ENCODE measurements at places on chromosomes 4 and X.

GRCh38 chr4:161252520-161253141, 911.2 kb downstream of the FSTL5 start:
- peak; percentile 26 for DNase-seq

GRCh38 chr4:94491322-94491721, 39.6 kb downstream of the PDLIM5 start:
- no peak for DNase-seq

- DNase-seq: no peak
Measured at GRCh38 chr4:176038789-176039188, 26.9 kb upstream of the WDR17 start.

DNA sequence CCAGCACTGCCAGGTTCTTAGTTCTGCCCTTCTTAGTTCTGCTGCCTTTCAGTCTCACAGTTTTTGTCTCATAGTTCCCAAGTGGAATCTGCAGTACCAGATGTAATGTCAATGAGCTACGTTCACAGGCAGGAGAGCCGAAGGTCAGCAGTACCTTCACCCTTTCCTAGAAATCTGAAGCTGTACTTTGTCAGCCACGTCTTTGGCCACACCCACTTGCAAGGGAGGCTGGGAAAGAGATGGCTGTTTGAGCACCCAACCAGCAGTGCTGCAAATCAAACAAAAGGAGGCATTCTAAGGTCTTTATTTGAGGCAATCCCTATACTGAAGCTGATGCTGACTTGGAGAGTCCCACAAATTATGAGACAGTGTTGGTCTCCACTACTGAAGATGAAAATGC, 199.1 kb upstream of the NPY2R start:
- DNase-seq: no peak

- no peak for DNase-seq
Measured at GRCh38 chrX:23578079-23578478, 89.2 kb upstream of the PRDX4 start.

GRCh38 chr4:24820541-24820940, 25.2 kb downstream of the SOD3 start:
- DNase-seq: no peak

- no peak for DNase-seq
Measured at GRCh38 chr4:150962245-150962644, 52.8 kb downstream of the LRBA start.

GRCh38 chrX:2609431-2610238, 81.5 kb upstream of the CD99 start:
- peak; percentile 5 for DNase-seq

DNA sequence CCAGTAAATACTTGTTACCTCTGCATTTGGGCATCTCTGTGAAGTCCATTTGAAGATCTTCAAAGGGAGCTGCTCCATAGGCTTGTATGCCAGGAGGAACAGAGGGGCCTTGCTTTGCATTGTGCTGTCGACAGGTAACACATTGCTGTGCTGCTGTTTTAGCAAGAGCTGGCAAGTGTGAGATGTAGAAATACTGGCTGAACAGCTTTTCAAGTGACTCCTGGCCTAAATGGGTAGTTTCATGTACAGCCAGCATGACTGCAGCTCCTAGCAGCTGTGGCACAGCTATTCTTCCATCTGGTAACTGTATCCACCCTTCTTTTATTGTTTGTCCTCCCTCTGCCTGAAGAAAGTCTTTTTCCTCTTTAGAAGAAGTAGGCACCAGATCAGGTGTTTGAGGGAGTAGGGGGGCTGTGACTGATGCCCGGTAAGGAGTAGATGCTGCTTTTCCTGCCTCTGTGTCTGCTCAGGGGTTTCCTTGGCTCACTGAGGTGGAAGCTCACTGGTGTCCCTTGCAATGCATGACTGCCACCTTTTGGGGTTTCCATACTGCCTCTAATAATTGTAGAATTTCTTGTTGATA, 965.3 kb downstream of the CCSER1 start:
- DNase-seq: no peak

GRCh38 chrX:147710301-147710700, 201.4 kb upstream of the FMR1 start:
- DNase-seq: no peak

GRCh38 chr4:40055863-40056715, 561 bp upstream of the N4BP2 start:
- peak; percentile 36 for DNase-seq

DNA sequence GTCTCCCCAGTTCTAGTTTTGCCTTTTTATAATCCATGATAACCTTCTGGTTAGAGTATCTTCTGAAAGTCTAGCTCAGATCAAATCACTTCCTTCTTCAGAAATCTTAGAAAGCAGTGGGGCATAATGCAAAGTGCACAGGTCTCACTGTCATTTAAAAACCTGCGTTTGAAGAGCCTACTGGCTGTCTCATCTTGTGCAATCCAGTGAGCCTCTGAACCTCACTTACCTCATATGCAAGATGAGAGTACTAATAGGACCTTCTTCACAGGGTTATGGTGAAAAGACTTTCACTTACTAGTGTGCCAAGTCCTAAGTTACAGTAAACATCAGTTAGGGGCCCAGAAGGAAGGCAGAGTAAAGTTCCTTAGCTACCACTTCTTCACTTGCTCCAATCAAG, 131.4 kb downstream of the ENOX2 start:
- no peak for DNase-seq

DNA sequence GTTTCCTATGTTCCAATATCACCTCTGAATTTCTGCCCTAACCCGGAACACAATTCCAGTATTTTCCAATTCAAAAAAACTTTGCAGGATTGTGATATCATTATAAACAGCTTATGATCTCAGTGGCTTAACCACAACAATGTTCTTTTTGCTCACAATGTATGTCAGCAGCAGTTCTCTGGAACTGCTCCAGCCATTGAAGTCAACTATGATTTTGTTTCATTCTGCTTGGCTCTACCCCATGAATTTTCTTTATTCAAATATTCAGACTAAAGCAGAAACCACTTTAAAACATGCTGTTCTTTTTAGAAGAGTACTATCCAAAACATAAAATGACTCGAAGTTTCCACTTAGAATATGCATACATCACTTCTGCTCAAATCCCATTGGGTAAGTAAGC, 1611.1 kb downstream of the ARAP2 start:
- no peak for DNase-seq

DNA sequence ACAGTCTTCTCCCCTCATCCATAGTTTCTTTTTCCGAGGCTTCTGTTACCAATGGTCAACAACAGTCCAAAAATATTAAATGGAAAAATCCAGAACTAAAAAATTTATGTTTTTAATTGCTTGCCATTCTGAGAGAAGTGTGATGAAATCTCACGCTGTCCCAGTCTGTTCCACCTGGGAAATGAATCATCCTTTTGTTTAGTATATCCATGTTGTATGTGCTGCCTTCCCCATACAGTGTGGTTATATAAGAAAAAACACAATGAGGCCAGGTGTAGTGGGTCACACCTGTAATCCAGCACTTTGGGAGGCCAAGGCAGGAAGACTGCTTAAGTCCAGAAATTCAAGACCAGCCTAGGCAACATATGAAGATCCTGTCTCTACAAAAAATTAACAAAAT, 161.6 kb downstream of the CHIC2 start:
- no peak for DNase-seq

DNA sequence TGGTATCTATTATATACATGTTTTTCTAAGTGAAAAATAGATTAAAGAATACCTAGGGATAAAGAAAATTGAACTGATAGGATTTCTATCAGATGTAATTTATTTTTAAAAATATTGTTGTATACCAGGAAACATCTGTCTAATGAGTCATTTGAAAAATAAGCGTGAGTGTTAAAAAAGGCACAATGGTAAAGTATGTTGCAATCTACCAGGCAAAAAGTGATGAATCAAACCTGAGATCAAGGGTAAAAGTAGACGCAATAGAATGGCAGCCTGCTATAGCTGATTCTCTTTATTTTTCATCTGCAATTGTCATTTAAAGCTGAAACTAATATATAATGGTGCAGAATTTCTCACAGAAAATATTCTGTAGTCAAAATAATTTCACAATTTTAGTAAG, 1119.6 kb downstream of the PCDH18 start:
- DNase-seq: no peak

- DNase-seq: no peak
Measured at GRCh38 chr4:178306565-178306964, 864.3 kb upstream of the AGA start.

DNA sequence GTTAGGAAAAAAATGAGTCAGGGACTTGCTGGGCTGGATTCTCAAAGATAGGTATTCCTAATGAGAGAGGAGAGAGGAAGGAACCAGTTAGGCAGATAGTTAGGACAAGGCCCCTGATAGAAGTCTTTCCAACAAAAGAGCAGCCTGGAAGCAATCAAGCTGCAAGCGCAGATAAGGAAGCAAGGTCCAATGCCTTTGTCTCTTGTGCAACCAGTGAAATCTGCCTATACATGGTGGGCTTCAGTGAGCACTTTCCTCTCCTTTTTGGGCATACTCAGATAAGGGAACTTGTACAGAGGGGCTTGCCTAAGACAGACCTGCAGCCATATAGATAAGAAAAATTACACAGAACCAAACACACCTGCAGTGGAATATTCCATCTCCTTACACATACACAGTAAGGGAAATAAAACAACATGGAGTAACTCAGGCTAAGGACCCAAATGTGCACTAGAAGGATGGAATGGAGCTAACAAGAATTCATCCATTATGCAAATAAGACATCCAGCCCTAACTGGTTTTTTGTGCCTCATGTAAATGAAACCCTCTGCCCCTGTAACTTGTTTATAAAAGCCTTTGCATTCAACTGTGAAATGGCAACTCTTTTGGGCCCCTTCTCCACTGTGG, 68.8 kb downstream of the PCDH18 start:
- DNase-seq: no peak

- DNase-seq: no peak
Measured at GRCh38 chr4:57430726-57431125, 320.5 kb upstream of the IGFBP7 start.

- peak; percentile 26 for DNase-seq
Measured at GRCh38 chr4:128527946-128528576, 240.4 kb upstream of the PGRMC2 start.

DNA sequence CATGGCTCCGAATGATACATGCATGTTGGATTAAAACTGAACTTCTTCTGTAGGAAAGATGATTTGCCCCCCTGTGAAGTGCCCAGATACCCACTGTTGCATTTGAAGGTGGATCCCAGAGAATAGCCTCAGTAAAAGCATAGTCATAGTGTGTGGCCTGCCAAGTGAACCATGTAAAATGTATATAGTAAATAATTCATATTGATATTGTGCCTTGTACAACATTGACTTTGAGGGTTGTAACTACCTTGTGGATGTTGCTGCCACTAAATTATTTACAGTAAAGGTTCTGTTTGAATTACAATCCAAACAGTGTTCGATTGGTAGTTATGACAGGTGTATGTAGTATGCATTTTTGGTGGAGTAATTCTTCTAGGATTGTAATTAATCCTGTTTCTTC, 19.2 kb downstream of the TMEM131L start:
- DNase-seq: no peak

GRCh38 chr4:14222377-14223029, 595.0 kb upstream of the BOD1L1 start:
- DNase-seq: no peak

DNA sequence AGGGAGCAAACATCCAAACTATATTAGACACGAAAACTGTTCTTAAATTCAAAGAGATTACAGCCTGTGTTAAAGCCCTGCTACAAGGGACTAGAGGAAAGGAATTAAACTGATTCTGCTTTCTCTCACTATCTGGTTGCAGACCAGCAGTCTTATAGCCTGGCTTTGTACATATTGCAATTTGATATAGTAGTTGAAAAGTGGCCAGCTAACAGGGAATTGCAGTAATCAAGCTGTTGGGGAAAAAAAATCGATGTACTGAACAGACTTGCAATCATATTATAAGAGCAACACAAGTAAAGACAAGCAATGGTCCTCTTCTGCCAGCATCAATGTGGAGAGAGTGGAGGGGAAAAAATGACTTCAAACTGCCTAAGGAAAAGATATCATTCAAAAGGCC, 364.4 kb upstream of the EPHA5 start:
- DNase-seq: no peak

GRCh38 chr4:130812117-130812765, 1716.3 kb downstream of the C4orf33 start:
- DNase-seq: no peak

DNA sequence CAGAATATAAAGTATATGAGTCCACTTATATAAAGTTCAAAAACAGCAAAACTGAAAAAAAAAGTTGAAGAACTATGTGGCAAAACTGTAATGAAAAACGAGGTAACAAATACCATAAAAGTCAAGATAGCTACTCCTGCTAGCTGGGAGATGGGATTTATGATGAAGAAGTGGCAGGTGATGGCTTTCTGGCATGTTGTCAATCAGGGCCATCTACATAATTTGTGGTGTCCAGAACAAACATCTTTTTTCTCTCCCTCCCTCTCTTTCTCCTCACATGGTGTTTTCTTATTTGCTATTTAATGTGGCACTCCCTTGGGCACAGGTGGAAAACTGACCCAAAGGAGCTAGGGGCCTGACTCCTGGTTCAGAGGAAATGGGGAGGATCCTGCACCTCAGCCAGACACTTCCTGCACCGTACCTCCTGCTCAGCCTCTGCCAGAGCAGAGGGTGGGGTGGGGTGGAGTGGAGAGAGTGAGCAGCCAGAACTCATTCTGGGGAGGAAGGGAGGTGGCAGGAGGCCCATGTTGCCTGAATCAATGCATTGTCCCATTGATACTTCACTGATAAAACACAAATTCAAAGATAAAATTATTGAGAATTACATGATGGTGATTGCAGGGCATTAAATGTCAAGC, 5.3 kb upstream of the SAP30 start:
- DNase-seq: no peak

- DNase-seq: peak; percentile 11
Measured at GRCh38 chrX:9131066-9131465, 97.1 kb upstream of the FAM9B start.

DNA sequence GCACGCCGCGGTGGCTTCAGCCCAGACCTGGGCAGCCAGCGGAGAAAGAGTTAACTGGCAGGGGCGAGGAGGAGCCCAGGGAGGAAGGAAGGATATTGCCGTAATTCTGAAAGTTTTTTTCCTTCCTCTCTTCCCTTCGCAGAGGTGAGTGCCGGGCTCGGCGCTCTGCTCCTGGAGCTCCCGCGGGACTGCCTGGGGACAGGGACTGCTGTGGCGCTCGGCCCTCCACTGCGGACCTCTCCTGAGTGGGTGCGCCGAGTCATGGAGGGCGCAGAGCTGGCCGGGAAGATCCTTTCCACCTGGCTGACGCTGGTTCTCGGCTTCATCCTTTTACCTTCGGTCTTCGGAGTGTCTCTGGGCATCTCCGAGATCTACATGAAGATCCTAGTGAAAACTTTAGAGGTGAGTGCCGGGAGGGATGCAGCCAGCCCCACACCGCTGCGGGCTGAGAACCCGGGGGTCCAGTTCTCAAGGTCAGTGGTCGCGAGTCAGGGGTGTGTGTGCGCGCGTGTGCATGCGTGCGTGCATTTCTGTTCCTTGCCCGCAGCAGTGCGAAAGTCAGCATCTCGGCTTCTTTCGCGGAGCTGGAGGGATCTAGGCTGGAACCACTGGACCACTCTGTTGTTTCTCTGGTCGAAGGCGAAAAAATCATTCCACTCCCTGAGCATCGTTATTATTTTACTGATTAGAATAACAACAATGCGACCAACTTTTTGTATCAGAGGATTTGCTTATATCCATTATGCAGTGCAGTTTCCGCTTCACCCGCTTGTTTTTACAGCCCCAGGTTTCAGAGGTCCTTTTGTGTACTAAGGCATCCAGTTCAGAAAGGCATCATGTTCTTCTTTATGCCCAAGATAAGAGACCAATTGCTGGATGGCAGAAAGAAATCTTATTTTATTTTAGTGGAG, 709 bp downstream of the GPAT3 start:
- peak; percentile 13 for DNase-seq
